ENCODE measurements at places on chromosomes 11 and 22.
A peak's percentile ranks its signal among the peaks of the same experiment; 100 is the strongest.

DNA sequence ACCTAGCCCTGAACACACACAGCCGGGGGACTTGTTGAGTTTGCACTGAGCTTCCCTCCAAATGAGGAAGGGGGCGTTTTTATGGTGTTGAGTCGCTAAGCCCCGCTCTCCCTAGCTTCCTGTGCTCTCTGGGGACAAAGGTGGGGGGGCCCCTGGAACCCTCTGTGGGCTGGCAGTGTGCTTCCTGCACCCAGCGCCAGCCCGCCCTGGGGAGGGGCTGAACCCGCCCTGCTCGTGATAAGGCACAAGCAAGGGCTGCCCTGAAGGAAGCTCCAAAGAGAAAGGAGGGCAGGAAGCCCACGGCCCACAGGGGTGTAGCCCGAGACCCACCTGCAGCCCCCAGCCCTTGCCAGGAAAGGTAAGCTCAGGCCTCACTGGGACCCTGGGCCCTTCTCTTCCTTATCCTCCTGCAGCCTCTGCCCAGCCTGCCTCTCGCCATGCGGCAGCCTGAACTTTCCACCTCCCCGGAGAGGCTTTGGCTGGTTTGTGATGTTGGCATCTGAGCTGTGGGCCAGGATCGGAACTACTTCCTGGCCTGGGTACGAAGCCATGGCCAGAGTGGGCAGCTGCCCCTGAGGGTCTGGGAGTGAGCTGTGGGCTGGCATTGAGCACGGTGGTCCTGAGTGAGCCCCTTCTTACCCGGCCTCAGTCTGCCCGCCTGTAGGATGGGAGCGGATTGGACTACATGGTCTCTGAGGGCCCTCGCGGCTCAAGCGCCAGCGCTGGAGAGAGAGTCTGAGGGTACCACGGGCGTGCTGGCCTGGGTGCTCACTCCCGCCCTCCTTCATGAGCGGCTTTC lies at the start of gene FERMT3:
Gene FERMT3 (plus strand): TSS at position 265 of the 799 bp plus-strand sequence. CDS start 644 bp downstream, outside the sequence.
- DNase-seq: no peak

DNA sequence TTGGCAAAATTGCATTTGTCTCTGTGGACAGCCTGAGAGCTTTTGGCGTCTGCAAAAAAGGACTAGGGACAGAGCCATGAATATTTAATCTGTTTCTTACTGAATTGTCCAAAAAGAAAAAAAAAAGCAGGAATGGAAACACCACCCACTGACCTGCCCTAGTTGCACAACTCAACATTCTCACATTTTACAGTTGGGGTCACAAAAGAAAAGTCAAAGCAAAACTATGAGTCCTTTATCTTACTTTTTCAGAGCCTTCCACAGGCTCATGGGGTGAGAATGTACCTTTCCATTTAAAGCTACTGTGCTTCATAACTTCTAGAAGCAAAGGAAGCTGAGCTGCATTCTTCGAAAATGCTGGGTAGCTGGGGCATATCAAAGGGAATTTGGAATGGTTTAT lies 225.7 kb downstream of the FAM76B start:
- no peak for DNase-seq

DNA sequence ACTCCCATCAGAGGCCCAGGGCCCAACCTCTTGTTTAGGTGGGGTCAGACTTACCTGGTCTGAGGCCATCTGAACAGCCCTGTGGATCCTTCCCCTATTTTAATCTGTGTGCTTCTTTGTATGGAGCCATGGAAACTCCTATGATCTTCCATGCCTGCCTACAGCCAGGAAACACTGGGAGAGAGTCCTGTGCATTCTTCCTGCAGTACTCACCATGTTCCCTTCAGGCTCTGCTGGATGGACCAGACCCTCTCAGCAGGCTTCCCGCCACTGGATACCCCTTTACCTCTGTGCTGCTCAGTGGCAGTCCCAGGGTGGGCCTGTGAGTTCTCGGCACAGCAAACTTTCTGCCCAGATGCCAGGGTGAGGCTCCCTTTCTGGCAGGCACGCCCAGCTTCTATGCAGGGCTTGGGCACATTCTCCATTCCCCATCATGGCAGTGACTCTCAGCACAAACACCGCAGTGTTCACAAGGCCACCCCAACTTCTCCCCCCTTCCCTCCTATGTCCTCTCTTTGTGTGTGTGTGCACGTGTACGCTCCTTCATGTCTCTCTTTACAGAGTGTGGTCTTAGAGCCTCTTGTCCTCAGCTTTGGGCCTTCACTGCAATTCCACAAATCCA lies 34.8 kb downstream of the NEU3 start:
- no peak for DNase-seq

DNA sequence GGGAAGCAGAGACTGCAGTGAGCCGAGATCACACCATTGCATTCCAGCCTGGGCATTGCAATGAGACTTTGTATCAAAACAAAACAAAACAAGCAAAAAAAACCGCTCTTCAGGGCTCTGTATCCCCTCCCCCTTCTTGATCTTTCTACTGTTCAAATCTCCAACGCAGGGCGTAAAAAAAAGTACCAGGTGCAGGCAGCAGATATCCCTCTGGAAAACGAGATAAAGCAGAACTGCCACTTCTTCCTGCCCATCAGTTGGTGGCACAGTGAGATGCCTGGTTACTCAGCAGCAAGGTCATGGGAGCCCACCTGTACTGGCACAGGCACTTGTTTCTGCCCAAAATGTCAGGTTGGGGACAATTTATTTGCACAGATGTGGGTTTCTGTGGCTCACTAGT lies 11.2 kb downstream of the CCS start:
- no peak for DNase-seq

DNA sequence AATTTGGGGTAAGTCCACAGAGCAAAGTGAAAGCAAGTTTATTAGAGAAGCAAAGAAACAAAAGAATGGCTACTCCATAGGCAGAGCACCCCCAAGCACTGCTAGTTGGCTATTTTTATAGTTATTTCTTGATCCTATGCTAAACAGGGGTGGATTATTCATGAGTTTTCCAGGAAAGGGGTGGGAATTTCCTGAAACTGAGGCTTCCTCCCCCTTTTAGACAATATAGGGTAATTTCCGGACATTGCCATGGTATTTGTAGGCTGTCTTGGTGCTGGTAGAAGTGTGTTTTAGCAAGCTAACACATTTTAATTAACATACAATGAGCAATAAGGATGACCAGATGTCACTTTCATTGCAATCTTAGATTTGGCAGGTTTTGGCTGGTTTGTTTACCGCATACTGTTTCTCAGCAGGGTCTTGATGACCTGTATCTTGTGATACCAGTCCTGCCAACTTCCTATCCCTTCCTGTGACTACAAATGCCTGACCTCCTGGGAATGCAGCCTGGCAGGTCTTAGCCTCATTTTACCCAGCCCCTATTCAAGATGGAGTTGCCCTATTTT lies 937 bp upstream of the C1QTNF6 start:
- peak; percentile 30 for DNase-seq

- DNase-seq: peak; percentile 60
These were observed 3.7 kb downstream of the OSBP start for GRCh38 chr11:59611570-59612565.

GRCh38 chr11:105900515-105901035 lies 121.5 kb downstream of the MSANTD4 start:
- DNase-seq: no peak

- no peak for DNase-seq
These were observed 13.5 kb downstream of the ACRV1 start for GRCh38 chr11:125667151-125667550.

DNA sequence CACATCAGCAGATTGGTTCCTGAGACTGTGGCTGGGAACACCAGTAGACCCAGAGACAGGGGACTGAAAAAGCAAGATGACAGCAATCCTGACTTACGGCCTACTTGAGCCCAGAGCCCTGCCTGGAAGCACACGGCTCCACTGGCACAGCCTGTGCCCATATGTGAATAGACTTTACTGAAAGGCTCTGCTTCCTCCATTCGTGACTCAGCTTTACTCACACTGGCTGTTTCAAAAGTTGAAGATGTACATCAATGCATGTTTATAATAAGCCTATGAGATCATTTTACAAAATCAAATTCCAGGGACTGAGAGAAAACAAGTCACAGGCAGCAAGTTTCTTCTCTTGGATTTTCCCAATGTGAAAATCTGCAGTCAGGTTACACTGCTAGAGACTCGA lies 134.6 kb upstream of the TEAD1 start:
- DNase-seq: no peak

GRCh38 chr11:69126286-69126685 lies 29.4 kb upstream of the SMIM38 start:
- no peak for DNase-seq

GRCh38 chr11:44047298-44047697 lies 483 bp upstream of the ACCSL start:
- no peak for DNase-seq

DNA sequence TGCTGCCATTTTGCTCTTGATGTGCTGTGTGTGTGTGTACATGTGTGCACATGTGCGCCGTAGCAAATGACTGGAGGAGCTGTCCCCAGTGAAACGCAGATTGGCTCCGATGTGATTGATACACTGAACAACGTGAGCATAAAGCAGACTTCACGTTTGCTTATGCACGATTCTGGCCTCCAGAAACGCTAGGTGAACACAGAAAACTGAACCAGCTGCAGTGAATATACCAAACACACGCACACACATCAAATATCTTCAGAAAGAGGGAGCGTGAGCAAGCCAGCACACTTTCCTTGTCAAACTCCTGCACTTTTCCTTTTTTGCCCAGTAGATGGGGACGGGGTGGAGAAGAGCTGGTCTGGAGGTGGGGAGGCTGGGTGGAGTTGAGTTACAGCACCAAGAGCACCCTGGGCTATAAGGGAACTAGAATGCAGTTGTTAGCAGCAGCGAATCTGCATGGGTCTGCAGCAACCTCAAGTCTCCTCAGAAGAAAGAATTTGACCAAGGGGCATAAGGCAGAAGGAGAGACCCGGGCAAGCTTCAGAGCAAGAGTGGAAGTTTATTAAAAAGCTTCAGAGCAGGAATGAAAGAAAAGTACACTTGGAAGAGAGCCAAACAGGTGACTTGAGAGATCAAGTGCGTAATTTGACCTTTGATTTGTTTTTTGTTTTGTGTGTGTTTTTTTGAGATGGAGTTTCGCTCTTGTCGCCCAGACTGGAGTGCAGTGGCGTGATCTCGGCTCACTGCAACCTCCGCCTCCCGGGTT lies 77.8 kb upstream of the CADM1 start:
- DNase-seq: peak; percentile 54

DNA sequence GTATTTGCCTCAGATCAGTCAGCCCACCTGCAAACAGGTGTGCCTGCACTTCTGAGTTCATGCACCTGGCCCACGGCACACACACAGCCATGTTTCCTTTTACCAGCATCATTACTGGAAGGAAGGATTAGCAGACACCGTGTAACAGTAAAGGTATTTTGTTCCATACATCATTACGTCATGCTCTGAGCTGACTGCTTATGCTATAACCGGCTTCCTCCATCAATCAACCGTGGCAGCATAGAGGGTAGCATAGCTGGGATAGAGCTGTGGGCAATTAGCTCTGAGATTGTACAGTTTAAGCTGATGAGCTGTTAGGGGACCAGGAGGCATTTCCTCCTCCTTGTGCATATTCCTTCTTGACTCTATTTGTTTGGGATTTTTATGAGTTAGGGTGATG lies 102.4 kb downstream of the ME3 start:
- DNase-seq: peak; percentile 11

GRCh38 chr11:61092280-61092766 lies 10.0 kb upstream of the CD5 start:
- no peak for DNase-seq

DNA sequence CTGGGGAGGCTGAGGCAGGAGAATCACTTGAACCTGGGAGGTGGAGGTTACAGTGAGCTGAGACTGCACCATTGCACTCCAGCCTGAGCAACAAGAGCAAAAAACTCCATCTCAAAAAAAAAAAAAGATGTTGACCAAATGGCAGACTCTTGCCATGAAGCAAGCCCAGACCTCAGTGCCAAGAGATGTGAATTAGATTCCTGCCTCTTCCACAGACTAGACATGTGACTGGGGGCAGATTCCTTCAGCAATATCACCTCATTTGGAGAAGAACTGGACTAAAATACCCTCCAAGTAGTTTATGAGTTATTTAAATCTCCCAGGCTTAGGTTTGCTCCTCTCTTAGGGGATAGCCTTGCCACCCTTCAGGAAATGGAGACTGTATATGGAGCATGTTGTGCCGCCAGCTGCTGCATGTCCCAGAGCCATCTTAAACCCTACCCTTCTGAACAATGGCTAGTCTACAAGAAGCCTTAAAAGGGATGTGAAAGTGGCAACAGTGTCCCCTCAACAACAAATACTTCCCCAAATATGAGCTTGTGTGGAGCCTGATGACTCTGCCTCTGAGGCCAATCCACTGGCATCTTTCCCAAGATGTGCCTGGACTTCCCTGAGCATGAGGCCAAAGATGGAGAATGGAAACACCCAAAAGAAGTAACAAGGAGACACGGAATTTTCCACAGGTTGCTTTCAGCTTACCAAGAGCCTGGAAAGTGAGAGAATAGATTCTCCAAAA lies 763 bp upstream of the MS4A7 start:
- no peak for DNase-seq

GRCh38 chr11:18324381-18324780 lies 2.0 kb downstream of the GTF2H1 start:
- DNase-seq: no peak

DNA sequence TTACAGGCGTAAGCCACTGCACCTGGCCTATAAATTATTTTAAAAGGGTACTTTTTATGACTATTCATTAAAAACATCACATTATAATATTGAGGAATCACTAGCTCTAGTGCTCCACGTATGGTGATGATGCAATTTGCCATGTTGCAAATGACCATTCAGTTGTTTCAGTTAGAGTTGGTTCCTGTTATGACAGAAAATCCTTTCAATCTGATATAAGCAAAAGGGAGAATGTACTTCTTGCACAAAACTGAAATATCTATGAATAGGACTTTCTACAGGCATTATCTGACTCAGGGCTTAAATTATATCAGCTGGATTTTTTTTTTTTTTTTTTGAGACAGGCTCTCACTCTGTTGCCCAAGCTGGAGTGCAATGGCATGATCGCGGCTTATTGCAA lies 45.6 kb upstream of the RRM1 start:
- DNase-seq: no peak

- no peak for DNase-seq
These were observed 93.7 kb downstream of the STIM1 start for GRCh38 chr11:3949125-3949524.

DNA sequence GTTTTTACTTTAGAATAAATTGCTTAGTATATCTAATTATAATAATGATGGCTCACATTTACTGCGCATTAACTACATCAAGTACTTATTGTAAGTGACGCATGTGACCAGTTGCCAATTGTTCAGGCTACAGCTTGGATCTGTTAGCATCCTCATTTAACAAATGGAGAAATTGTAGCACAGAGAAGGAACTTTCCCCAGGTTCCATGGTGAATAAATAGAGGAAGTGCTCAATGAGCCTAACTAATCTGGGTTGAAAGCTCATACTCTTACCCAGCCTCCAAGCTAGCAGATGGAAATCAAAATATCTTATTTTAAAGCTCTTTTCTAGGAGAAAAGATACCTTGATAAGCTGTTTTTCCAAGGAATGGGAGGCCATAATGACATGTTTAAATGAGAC lies 19.8 kb downstream of the MMP27 start:
- no peak for DNase-seq

DNA sequence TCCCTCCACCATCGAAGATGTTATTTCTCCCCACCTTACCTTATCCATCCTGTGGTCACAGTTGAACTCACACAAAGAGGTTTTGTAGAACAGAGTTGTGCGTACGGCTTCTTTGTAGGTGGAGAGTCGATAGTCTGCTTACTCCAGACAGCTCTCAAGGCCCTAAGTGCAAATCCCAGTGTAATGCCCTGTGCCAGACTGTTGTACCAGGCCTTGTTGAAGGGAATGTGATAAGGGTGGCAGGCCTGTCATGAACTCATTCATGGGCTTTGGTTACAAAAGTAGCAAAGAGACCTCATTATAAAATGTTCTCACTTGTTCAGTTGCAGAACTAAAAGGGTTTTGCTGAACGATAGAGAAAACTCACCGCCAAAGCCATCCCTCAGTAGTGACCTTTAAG lies 288.7 kb upstream of the CADM1 start:
- no peak for DNase-seq

- no peak for DNase-seq
These were observed 282.5 kb downstream of the ETS1 start for GRCh38 chr11:128304666-128305485.

Measured in eye (tissue), 1 donor.